ENCODE measurements at places on chromosomes 16 and 17.

GRCh38 chr17:68771867-68772515, 170.8 kb upstream of the FAM20A start:
- DNase-seq: peak; percentile 77

GRCh38 chr16:24670623-24671454, 58.6 kb upstream of the TNRC6A start:
- DNase-seq: no peak

GRCh38 chr17:63151941-63152523, 186.0 kb downstream of the TANC2 start:
- no peak for DNase-seq

GRCh38 chr17:65987988-65988387, 203.9 kb downstream of the CEP112 start:
- DNase-seq: peak; percentile 29

DNA sequence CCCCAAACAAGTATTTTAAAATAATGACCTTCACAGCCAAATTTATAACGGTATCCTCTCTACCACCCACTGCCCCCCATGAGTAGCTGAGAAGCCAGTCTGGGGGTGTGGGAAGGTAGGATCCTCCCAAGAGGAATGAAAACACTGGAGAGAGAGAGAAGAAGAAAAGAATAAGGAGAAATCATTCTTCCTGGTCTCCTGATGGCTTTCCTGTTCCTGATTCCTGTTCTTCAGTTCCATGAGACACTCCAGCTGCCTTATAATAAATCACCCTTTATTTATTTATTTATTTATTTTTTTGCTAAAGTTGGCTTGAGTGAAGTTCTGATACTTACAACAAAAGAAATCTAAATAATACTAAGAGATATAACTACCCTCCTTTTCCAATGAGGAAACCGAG, 56.4 kb upstream of the FAM20A start:
- DNase-seq: no peak

- no peak for DNase-seq
Measured at GRCh38 chr16:57196753-57197152, 10.6 kb downstream of the RSPRY1 start.

DNA sequence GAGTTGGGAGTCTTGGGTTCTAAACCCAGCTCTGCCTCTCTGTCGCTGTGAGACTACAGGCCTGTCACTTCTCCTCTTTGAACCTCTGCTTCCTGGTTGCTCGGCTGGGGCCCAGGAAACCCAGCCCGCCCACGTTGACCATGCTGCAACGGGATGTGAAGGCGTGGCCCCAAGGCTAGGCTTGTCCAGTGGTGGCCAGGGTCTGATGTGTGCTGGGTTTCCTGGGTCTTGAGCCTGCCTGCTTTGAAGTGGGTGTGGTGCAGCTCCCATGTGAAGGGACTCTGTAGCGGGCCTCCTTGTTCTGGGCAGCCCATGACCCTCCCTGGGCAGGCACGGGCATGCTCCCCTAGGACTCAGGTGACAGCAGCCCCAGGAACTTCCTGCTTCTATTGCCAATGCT, 82.3 kb downstream of the SDR42E1 start:
- DNase-seq: no peak

DNA sequence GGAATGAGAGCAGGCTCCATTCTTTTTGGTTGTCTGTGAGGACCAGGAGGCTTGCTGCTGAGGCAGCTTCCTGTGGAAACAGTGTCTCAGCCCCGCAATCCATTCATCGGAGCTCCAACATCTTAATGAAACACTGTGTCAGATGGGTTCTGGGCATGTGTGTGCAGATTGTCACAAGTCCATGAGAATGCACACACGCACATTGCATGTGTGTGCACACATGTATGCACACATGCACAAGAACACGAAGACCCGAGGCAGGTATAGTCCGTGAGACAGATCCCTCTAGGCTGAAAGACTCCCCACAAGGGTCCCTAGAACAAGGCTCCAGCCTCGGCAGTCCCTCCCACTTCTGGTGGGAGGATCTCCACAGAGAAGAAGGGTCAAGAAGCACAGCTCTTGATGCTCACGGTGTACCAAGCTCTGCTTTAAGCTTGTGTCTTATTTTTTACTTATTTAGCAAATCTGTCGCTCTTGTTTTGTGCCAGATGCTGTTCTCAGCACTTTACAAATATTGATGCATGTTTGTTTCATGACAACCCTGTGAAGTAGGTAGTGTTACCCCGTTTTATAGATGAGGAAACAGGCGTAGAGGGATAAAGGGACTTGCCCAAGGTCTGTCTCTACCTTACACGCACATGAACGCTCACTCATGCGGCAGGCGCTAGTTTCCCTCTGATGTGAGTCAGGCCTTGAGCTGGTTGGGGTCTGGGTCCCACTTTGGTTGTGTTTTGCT, 213.1 kb downstream of the SEC14L1 start:
- no peak for DNase-seq

DNA sequence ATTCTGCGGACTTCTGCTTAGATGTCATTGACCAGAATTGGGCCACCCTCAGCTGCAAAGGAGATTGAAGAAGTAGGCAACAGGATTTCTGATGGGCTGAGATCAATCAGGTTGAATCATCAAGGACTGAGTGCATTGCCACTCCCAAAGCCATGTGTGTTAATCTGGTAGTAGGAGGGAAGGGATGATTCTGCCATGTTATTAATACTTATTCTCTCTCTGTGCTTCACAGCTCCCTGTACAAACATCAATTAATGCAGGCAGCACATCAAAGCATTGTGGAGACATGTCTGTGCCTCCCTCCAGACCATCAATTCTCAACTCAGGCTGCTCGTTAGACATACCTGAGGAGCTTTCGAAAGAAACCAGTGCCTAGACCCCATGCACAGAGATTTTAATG, 11.6 kb downstream of the LRRC3C start:
- DNase-seq: no peak

- DNase-seq: no peak
Measured at GRCh38 chr17:65345261-65346005, 208.3 kb downstream of the RGS9 start.

DNA sequence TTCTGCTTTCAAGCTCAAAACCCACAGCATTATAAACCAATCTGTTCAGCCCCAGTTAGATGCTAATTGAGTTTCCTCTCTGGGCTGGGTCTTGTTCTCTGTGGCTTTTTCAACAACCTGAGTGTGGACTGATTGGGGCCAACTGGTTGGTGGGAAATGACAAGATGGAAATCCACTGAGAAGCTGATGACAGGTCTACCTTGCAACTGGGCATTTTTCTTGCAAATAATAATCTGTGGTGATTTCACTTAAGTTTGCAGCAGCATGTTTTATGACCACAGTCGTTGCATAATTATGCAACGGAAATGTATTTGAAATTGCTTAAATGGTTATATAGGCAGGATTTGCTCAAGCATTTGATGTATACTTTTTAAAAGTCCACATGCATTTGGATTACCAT, 69.9 kb downstream of the AKAP1 start:
- DNase-seq: no peak

- DNase-seq: no peak
Measured at GRCh38 chr17:15291674-15292361, 26.7 kb upstream of the PMP22 start.

- DNase-seq: no peak
Measured at GRCh38 chr17:78774956-78775571, 7.0 kb downstream of the CYTH1 start.

GRCh38 chr17:17018612-17019429, 23.4 kb upstream of the MPRIP start:
- no peak for DNase-seq

DNA sequence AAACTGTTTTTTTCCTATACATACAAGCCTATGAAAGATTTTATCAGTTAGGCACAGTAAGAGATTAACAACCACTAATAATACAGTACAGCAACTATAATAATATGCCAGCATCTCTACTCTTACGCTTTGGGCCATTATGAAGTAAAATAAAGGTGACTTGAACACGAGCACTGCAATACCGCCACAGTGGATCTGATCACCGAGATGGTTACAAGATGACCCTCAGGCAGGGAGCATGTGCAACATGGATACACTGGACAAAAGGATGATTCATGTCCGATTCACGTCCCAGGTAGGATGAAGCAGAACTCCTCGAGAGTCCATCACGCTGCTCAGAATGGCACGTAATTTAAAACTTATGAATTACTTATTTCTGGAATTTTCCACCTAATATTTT, 10.5 kb downstream of the PELP1 start:
- DNase-seq: no peak

GRCh38 chr17:63434951-63435571, 11.0 kb downstream of the CYB561 start:
- no peak for DNase-seq

GRCh38 chr17:29807520-29808361, 122.3 kb downstream of the SSH2 start:
- peak; percentile 37 for DNase-seq

GRCh38 chr16:21617607-21618006, 18.2 kb downstream of the METTL9 start:
- no peak for DNase-seq

- DNase-seq: no peak
Measured at GRCh38 chr17:41329279-41329948, 13.9 kb upstream of the KRTAP17-1 start.

GRCh38 chr17:59151591-59151990, 3.4 kb downstream of the SKA2 start:
- DNase-seq: no peak

GRCh38 chr17:40015005-40015997, at the start of gene CSF3:
Gene CSF3 (plus strand): TSS chr17:40015440. CDS start chr17:40015475, 35 bp downstream.
- no peak for DNase-seq

DNA sequence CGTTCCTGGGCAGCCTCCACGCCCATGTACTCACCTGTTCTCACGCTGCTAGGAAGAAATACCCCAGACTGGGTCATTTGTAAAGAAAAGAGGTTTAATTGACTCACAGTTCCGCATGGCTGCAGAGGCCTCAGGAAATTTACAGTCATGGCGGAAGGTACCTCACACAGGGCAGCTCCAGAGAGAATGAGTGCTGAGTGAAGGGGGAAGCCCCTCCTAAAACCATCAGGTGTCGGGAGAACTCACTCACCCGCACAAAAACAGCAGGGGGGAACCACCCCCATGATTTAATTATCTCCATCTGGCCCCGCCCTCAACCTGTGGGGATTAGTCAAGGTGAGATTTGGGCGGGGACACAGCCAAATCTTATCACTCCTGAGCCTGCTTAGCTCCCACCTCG, 18.2 kb downstream of the RAB40C start:
- no peak for DNase-seq

GRCh38 chr16:28977703-28978662, 3.4 kb downstream of the SPNS1 start:
- DNase-seq: no peak

DNA sequence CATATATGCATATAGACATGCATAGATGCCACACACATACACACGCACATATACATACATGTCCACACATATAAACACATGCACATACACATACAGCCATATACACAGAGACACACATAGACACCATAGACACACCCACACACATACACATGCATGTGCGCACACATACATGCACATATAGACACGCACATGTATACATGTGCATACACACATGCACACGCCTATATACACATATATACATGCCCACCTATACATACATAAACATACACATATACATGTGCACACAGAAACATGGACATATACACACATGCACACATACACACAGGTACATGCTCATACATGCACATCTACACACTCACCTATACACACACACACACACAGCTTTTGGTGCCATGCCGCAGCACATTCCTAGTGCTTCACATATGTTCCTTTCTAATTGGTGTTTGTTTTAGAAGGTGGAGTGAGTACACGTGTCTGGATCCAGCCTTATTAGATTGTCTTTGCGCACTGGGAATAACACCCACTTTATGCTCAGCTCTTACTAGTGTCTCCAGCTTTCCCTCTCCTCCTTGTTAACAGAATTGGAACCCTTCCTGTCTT, 198.0 kb downstream of the RPTOR start:
- DNase-seq: no peak

- DNase-seq: no peak
Measured at GRCh38 chr17:65294181-65294719, 157.1 kb downstream of the RGS9 start.

DNA sequence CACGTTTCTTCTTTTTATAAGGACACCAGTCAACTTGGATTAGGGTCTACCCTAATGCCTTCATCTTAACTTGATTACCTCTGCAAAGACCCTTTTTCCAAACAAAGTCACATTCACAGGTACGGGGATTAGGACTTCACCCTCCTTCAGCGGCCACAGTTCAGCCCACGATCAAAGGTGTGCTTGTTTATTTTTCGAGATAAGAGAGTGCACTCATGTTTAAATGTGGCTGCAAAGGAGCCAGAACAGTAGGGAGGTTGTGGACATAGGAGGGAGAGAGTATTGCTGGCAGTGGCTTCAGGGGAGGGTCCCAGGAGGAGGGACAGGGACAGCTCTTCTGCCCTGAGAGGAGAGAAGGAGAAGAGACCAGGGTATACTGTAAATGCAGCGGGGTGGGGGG, 46.7 kb downstream of the MGAT5B start:
- DNase-seq: no peak

- DNase-seq: no peak
Measured at GRCh38 chr17:29572691-29573557, 4.4 kb downstream of the TP53I13 start.

- no peak for DNase-seq
Measured at GRCh38 chr17:77228241-77228752, 87.5 kb downstream of the SEC14L1 start.

DNA sequence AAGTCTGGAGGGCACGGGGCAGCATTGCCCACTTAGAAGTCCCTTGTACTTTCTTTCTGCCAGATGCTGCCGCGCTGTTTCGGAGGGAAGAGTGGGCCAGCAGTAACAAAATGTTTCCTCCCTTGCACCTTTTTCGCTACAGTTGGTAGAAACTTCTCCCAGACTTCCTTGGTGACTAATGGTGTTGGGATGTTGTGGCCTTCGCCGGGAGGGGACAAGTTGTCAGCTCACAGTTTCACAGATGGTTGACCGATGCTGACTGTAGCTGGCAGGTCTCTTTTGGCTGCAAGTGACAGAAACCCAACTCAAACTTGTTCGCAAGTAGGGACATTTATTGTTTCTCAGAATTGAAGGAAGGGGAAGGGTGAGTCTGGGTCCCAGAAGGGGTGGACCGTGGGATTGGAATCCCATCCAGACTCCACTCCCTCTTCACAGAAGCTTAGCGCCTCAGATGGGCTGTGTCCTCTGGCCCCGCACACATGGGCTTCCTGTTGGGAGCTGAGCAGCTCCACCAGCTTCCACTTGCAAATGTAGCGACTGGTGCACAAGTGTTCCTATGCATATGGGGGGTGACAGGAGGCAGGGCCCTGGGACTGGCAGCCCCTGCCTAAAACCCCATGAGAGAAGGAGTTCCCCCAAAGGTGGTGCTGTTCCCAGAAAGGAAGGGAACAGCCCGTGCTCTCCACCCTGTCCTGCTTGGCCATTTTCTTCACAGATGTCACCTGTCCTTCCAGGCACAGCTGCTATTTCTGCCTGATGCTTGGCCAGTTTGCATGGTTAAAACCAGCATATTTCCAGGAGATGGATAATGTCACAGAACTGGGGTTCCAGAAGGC, 30.9 kb upstream of the RPRML start:
- DNase-seq: no peak

GRCh38 chr17:72955391-72956140, 136.9 kb downstream of the SLC39A11 start:
- no peak for DNase-seq

GRCh38 chr17:78143214-78144146, 2.7 kb upstream of the C17orf99 start:
- DNase-seq: no peak

GRCh38 chr17:73261617-73261951, at the start of gene CPSF4L:
Gene CPSF4L (minus strand): TSS chr17:73261880. CDS start chr17:73261818, 62 bp downstream.
- no peak for DNase-seq

- DNase-seq: no peak
Measured at GRCh38 chr16:50709061-50709684, 15.8 kb downstream of the NOD2 start.

- no peak for DNase-seq
Measured at GRCh38 chr17:8007836-8008235, 5.4 kb downstream of the GUCY2D start.

All from glomerular endothelial cell (primary cell).